Stimulated activated CD8-positive, alpha-beta memory T cell treated with anti-CD3 and anti-CD28 coated beads, Interleukin-7, amount 100 ng/mL, for 24 hours (primary cell): ENCODE measurements at places on chromosomes 11 and 22.

DNA sequence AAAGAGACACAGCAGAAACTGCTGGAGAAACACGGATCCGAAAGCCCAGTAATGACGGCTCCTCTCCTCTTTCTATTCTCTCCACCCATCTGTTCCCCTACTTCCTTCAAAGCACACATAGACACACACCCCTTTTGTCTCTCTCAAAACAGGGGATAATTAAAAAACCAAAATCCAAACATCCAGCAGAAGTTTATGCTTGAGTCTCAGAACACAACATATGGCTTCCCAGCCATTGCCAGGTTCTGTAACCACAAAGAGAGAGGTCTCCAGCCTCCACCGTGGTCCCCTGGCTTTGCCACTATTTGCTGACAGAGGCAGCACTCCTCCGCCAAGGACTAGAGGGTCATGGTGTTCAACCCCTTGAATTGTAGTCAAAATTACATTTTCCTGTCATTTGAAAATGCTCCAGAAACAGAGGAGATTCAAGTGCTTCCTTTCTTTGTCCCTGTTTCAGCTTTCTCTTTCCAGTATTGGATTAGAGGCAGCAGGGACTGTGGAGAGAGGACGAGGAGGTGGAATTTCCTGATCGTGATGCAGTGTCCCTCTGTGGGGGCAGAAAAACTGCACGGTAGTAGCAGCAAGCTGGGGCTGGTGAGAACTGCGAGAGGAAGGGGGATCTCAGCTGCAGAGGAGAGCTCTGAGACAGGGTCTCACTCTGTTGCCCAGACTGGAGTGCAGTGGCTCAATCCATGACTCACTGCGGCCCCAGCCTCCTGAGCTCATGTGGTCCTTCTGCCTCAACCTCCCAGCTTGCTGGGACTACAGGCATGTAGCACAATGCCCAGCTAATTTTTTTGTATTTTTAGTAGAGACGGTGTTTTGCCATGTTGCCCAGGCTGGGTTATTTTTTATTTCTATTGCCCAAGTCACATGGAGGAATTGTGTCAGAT, 60.3 kb downstream of the UBASH3B start:
- no peak for DNase-seq

DNA sequence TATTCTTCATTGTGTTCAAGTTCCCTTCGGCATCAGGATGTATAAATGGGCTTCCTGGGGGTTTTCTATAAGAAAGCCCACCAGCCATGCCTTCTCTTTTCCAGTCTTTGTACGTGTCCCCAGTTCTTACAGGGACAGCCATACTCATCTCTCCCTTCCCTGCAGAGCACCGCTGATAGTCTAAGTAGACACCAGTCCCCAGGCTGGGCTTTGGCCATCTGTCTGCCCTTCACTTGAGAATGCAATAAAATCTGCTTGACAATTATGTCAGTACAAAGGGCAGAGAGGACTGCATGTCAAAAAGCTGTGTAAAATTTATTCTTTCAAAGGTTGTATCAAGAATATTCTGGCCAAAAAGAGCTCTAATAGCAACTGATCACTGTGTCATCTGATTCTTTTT, 27.3 kb downstream of the NTM start:
- no peak for DNase-seq

GRCh38 chr11:125070699-125071254, 7.7 kb downstream of the SLC37A2 start:
- no peak for DNase-seq

- no peak for DNase-seq
These were observed 19.4 kb upstream of the TMPRSS4 start for GRCh38 chr11:118057251-118058145.

GRCh38 chr22:48099671-48100070, 1337.2 kb downstream of the TBC1D22A start:
- DNase-seq = no peak

DNA sequence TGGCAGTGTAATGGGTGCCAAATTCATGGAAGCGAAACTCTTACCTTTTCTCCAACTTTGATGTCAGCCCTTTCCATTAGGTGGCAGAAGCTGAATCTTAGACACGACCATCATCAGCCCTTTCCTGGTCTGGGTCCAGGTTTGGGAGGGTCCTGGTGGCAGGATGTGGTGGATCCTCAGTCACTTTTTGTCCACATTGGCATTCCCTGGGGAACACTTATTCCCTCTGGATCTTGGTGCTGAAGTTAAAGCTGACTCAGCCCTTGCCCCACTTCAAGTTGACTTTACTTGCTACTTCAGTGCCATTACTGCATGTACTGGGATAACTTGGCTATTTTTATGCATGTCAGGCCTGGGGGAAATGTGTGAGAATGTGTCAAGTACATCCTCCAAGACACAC, 16.6 kb upstream of the NTM start:
- DNase-seq = no peak

GRCh38 chr11:94281324-94281723, 23.1 kb upstream of the IZUMO1R start:
- no peak for DNase-seq

DNA sequence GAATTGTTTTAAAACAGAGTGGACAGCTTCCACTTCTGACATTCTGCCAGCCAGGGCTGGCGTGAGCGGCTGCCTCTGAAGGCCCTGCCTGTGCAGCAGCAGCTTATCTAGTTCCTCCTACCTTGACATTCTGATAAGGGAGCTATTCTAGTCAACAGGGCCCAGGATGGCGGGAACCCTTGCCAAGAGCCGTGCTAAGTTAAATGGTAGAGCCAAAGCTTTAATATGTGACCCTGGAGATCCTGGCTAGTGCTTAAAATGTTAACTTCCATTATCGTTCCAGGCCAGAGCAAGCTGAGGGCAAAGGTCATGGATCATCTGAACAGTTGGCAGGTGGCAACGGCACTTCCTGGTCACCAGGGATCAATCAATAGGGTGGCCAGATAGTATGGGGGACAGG, 3.5 kb downstream of the KCNJ5 start:
- no peak for DNase-seq

GRCh38 chr11:102061276-102061675, 14.0 kb downstream of the CFAP300 start:
- DNase-seq = no peak

DNA sequence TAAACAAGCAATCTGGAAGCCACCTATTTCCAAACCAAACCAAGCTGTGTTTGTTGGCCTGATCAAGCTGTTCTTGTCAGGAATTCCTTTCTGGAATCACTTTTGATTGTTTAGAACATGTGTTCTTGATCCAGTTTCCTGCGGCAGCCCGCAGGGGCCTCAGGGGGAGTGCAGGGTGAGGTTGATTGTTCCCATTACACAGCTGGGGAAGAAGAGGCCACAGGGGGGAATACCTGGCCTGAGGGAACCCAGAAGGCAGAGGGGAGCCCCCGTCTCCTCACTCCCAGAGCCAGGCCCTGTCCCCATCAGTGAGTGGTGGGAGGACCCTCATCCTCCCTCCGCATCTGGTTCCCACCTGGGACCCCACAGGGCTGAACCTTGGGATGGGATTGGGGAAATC, 4.2 kb downstream of the MRGPRD start:
- no peak for DNase-seq
